Activated B cell treated with CpG ODN at 0.5 μM for 24 hours (primary cell): ENCODE measurements at places on chromosomes 11 and 22.

GRCh38 chr22:30307041-30307574 is 17.8 kb upstream of the CASTOR1 start:
- peak overlapping the region; percentile 21 for H3K4me3 ChIP-seq
- no peak for DNase-seq
- no peaks in the 10 kb centered on the region for H3K27me3 ChIP-seq

- DNase-seq = no peak
- H3K27ac ChIP-seq = no peak overlapping the region
- H3K4me1 ChIP-seq = peaks cover 52% of the 10 kb centered on the region
- H3K27me3 ChIP-seq = no peaks in the 10 kb centered on the region
- H3K4me3 ChIP-seq = no peak overlapping the region
Measured at GRCh38 chr11:65501472-65502273, 2.8 kb downstream of the MALAT1 start.

DNA sequence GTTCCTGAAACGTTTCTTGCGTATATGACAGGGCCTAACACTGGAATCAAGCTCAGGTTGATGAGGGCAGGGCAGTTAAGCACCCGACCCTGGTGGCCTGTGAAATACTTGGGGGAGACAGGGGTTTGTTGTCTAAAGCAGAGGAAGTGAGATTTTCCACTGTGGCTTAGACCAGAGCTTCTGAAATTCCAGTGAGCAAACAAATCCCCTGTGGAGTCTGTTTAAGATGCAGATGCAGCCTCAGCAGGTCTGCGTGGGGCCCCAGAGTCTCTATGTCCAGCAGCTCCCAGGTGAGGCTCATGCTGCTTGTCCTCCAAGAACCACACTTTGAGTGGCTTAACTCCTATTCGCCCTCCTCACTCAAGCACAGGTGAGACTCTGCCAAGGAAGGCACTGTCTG is 39.1 kb upstream of the PRAME start:
- DNase-seq = no peak
- H3K4me3 ChIP-seq = no peak overlapping the region
- no peak overlapping the region for H3K27ac ChIP-seq
- H3K4me1 ChIP-seq = peaks cover 34% of the 10 kb centered on the region
- H3K27me3 ChIP-seq = no peaks in the 10 kb centered on the region

DNA sequence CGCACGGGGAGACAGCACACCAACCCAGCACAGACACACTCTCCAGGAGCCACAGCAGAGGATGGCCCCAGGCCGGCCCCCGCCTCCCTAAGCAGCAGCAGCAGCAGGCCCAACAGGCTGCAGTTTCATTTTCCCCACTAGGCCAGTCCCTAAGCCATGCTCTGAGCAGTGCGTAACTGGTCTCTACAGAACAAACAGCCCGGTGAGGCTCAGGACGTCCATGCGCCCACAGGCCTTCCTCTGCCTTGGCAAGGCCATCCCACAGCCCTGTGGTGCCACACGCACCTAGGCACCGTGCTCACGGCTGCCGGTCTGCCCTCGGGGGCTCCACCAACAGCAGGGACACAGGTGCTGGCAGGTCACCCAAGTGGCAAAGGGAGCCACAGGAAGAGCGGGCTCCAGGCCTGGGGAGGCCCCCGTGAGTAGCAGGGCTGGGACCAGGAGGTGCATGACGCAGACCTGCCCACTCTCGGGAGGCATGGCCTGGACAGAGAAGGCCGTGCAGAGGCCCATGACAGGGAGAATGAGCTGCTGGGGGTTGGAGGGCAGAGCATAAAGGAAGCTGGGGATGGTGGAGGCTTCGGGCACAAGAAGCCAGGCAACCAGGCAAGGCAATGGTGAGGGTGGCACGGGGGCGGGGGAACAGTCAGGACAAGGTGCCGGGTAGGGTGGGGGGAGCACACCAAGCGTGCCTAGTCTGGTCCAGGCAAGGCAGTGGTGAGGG is 1.4 kb upstream of the MOB2 start:
- no peak for DNase-seq
- no peaks in the 10 kb centered on the region for H3K27me3 ChIP-seq
- peaks cover 46% of the 10 kb centered on the region for H3K4me1 ChIP-seq
- H3K4me3 ChIP-seq = no peak overlapping the region
- H3K27ac ChIP-seq = no peak overlapping the region

DNA sequence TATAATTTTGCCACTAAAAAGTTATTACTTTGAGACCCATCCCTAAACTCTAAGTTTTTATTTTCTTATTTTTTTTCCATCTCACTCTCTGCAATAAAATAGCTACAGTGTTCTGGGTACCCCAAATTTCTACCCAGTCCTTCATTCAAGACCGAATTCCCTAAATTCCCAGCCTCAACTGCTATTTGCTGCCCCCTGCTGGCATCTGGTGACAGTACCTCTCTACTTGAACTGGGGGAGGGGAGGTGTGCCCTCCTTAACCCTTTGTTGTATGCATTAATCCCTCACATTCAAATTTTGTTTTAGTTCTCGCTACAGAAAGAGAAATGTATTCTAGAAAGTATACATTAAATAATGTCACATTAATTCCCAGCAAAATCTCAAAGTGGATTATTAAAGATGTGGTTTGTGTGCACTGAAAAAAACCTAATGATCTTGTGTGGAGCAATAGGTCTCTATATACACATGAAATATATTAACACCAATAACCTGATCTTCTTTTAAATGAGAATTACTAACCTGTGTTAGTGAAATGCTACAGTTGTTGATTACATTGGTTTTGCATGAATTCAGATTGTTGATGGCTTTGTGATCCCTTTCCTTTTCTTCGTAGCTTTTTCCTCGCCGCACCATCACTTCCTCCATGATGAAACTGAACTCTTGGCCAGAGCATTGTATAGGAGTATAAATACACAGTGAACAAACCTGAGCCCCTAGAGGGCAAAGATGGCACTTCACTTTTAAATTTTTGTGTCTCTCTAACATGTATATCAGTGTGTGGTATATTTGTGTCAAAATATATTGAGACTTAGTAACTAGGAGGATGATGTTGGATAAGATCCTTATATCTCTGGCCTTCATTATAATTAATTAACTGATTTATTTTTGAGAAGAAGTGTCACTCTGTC is 590.0 kb downstream of the METTL15 start:
- no peak for DNase-seq
- no peak overlapping the region for H3K4me3 ChIP-seq
- H3K27ac ChIP-seq = no peak overlapping the region
- H3K36me3 ChIP-seq = no peaks in the 10 kb centered on the region
